ENCODE measurements at places on chromosomes 6 and 20.

DNA sequence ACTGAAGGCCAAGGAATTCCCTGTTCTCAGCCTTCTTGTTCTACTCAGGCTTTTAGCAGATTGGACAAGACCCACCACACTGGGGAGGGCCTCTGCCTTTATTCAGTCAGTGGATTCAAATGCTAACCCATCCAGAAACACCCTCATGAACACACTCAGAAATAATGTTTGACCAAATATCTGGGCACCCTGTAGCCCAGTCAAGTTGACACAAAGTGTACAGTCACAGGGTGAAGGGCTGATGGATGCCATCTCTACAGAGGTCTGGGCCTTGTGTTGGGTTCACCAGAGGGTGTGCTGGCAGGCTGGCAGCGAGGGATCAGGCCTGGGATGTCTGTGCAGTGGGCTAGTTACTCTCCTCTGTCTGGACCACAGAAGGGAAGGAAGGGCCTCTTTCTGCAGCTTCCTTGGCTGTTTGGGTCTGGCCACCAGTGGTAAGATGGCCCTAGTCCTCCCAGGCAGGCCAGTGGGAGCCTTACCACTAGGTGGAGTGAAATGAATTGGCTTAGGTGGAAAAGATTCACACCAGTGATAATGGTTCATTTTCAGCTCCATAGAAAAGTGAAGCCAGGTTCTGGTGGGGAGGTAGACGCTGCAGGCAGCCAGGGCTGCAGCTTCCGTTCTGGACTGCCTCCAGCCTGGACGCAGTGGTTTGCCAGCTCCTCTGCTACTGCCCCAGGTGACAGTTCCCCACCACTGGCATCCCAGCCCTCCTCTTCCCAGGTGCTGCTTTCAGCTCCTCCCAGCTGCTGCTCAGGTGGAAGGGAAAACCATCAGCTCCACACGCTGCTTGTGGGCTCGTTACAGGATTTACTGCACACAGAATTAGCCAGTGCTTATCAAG is 9.2 kb downstream of the TUBB2A start:
- DNase-seq: no peak

GRCh38 chr20:4102381-4102780 is 87.0 kb upstream of the RNF24 start:
- no peak for DNase-seq

DNA sequence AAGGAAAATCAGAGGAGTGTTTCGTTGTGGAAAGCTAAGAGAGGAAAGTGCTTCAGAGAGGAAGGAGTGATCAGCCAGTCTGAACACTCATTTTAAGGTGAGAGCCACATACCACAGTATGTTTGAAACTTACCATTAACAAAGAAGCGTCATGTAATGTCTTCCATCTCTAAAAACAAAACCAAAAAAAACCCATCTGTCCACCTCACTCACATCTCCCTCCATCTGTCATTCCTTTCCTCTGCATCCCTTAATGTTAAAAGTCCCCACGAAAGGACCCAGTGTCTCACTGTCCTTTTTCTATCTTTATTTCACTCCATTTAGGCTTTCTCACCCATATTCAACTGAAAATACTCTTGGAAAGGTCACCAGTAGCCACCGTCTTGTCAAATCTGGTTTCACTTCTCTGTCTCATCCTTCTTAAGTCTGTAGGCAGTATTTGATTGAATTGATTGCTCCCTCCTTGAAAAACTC is 59.4 kb upstream of the GNRH2 start:
- no peak for DNase-seq

DNA sequence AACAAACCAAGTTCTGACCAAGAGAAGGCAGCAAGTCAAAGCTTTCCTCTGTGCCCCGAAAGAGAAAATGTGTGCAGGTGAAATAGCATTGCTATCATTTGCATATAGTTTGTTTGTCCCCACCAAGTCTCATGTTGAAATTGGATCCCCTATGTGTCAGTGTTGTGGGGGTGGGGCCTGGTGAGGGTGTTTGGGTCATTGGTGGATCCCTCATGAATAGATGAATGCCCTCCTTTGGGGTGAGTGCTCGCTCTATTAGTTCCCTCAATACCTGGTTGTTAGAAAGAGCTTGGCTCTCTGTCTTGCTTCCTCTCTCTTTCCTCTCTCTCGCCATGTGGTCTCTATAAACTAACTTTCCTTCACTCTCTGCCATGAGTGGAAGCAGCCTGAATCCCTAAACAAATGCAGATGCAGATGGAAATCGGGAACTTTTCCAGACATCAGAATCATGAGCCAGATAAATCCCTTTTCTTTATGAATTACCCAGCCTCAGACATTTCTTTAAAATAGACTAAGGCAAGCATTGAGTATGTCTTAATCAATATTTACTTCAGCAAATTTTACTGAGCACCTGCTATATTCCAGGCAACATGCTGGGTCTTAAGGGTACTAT is 43.8 kb upstream of the SYNDIG1 start:
- no peak for DNase-seq

DNA sequence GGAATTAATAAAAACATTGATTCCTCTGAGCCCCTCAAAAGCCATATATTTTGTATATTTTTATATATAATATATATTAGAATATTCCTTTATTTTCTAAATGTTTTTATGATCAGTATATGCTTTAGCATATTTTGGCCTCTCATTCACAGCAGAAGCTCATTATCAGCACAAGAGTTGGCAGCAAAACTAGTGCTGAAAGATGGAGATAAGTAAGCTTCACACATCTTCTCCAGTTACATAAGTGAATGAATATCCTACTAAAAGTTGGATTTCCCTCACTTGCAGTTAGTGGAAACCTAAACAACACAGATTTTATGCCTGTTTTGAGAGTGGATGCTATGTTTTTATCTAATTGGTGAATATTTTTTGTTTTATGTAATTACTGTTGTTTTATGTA is 1303.8 kb upstream of the ADGRB3 start:
- DNase-seq: no peak

GRCh38 chr20:8104252-8104651 is 27.8 kb upstream of the PLCB1 start:
- DNase-seq: no peak

DNA sequence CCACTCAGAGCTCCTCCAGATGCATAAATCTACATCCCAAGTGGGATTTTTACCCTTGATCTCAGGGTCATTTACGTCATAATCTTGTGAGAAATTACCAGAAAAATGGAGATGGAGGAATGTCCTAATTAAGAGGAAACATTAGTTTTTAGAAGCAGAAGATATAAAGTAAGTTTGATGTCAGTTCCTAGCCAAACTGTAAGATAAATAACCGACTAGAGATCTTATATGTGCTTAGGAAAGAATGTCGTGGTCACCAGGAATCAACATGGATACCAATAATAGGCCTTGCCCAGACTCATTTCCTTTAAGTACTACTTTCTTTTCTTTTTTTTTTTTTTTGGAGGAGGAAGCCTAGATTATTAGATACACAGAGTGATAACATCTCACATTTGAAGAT is 186.9 kb downstream of the UTRN start:
- no peak for DNase-seq

DNA sequence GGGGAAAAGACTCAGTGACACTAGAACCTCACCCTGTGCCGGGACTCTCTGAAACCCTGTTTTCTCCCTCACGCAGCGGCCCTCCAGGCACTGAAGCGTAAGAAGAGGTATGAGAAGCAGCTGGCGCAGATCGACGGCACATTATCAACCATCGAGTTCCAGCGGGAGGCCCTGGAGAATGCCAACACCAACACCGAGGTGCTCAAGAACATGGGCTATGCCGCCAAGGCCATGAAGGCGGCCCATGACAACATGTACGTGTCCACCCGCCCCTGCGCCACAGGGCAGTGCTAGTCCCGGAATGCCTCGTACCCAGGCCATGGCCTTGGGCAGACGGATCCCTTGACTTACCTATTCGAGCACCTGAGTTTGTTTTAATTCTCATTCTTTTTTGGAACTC is 37.2 kb downstream of the CHMP4B start:
- no peak for DNase-seq

GRCh38 chr20:1871807-1872458 is 23.3 kb upstream of the SIRPA start:
- no peak for DNase-seq

DNA sequence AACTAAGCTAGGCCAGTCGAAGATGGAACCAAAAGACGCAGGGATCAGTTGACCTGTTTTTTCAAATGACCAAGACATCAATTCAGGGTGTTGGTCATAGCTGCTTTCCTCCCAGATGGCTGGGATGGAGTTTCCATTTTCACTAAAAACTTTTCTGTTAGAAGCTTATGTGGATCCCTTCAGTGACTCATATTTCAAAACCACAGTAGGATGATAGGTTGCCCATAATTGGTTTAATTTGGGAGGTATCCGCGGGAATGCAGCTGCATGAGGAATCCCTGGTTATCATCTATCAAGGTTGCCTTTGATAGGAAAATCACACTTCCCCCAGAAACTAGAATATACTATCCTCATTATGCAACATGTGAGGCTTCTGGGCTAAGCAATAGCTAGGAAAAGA is 150.9 kb upstream of the MLIP start:
- no peak for DNase-seq

DNA sequence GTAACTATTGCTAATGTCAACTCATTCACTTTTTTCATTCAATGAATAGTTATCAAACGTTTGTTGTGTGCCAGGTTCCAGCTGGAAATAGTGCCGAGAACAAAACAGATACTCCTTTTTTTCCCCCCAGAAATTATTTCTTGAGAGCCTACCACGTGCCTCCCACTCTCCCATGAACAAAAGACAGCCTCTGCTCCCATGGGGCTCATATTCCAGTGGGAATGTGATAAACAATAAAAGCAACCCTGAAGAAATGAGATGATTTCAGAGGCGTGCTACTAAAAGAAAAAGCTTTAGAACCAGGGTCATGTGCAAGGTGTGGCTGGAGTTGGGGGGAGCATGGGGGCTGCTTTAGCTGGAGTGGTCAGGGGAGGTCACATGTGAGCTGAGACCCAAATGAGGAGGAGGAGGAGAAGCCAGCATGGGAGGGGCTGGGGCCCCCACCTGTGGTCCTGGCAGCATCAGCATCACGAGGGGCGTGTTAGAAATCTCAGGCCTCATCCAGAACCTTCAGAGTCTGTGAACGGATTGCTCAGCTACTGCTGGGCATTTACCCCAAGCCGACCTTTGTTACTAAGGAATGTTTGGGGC is 157.4 kb downstream of the EYA2 start:
- DNase-seq: no peak

DNA sequence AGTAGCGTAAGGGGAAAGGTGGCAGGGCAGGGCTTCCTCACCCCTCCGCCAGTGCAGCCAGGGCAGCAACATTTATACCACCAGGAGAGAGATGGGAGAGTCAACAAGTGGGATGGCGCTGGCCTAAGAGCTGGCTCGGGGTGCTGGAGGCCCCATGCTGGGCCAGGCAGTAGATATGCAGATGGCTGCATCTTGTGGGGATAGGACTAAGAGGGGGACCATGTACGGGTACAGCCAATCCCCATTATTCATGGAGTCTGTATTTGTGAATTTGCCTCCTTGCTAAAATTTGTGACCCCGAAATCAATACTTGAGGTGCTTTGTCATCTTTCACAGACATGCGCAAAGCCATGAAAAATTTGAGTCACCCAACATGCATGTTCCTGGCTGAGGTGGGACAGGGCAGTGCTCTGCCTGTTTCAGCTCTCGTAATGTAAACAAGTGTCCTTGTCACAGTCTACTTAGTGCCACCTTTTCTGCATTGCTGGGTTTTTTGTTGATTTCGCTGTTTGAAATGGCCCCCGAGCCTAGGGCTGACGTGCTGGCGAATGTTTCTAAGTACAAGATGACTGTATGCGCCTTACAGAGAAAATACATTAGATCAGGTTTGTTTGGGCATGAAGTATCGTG is 27.5 kb upstream of the TAF8 start:
- no peak for DNase-seq

DNA sequence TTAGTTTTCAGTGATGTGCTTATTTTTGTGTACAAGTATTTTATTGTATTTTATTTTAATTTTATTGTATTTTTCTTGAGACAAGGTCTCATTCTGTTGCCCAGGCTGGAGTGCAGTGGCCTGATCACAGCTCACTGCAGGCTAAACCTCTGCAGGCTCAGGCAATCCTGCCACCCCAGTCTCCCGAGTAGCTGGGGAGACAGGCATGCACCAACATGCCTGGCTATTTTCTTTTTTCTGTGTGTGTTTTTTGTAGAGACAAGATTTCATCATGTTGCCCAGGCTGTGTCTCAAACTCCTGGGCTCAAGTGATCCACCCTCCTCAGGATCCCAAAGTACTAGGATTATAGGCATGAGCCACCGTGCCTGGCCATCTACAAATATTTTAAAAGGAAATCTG is 146.3 kb downstream of the MANEA start:
- DNase-seq: no peak

DNA sequence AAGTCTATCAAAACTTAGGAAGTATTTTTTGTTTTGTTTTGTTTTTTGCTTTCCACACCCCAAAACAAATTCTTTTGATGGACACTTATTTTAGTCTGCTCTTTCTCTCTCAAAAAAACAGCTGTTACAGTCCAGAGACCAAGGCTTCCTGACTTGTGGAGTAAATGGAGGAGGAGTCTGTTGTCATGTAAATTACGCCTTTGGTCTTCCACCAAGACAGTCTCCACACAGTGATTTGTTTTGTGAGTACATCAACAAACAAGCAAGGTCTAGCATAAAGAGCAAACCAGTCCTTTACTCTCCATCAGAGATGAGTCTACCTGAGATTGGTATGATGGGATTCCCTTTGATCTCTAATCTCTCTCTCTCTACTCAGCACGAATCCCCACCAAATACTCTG is 588.0 kb upstream of the ARID1B start:
- DNase-seq: no peak

DNA sequence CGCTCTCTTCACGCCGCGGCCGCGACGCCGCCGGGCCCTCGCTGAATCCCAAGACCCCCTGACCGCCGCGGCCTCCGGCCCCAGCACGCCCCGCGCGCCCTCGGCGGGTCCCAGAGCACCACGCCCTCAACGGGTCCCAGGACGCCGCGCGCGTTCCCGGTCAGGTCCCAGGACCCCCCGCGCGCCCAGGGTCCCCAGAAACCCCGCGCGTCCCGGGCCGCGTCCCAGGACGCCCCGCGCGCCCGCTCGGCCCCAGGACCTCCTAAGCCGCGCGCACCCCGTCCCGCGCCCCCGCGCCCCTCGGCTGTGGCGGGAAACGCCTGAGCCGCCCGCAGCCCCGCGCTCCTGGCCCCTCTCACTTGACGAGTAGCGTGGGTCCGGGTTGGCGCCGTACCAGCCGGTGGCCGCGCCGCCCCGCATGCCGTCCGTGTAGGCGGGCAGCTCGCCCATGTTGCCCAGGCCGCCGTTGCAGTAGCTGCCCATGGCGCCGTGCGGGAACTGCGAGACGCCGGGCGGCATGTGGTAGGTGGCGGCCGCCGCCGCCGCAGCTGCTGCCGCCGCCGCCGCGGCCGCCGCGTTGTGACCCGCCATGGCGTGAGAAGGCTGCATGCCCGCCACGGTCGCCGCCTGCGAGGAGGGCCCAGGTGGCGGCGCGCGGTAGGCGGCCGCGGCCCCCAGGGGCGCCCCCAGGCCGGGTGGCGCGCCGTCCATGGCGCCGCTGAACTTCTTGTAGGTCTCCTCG is 556 bp downstream of the NKX2-4 start:
- DNase-seq: no peak

GRCh38 chr6:127951172-127951917 is 50.5 kb upstream of the THEMIS start:
- peak; percentile 63 for DNase-seq

- DNase-seq: no peak
Measured at GRCh38 chr20:14717134-14717999, 380.0 kb upstream of the FLRT3 start.
